ENCODE measurements at places on chromosomes 16 and 17.

DNA sequence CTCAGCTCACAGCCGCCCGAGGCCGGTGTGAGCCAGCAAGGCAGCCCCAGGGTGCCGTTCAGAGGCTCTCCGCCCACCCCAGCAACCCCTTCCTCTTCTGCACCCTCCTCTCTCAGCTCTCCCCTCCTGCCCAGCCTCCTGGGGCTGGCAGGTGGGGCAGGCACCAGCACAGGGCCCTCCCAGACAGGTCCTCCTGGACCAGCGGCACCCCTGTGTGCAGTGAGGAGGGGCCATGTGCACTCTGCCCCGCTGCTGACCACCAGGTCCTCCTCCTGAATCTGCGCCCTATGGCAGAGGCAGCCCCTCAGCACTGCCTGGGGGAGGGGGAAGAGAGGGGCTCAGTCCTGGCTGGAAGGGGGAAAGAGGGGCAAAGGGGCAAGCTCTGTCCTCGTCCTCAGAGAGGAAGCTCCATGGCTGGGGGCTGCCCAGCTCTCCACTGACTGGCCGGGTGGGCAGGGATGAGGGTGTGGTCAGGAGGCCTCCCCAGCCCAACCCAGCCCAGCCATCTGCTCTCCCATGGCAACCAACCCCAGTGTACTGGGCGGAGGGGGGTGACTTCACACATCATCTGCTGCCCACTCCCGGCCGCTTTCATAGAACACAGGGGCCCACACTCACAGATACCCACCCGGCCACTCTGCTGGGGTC, 5.4 kb upstream of the BCAR1 start:
- no peak for DNase-seq

- no peak for DNase-seq
These were observed 912 bp downstream of the COQ7 start for GRCh38 chr16:19068237-19068815.

DNA sequence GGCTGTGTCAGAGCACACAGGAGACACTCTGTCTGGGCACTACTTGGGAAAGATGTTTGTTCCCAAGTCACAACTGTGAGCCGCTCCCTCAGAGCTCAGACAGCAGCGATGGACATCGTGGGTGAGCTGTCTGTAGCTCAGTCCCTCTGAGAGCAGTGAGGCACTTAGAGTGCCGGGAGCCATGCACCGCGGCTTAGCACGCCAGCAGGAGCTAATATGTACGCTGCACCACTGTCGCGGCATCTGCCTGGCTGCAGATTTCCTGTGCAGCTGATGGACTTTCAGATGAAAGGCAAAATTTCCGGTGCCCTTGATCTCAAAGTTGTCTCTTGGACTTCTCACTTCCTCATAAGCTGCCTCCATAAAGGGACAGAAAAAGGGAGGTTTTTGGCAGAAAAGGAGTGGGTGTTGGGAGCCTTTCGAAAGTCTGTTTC, 92.8 kb upstream of the ZNF469 start:
- DNase-seq: no peak

- DNase-seq: no peak
These were observed 55.9 kb downstream of the TBC1D16 start for GRCh38 chr17:79979816-79980215.

DNA sequence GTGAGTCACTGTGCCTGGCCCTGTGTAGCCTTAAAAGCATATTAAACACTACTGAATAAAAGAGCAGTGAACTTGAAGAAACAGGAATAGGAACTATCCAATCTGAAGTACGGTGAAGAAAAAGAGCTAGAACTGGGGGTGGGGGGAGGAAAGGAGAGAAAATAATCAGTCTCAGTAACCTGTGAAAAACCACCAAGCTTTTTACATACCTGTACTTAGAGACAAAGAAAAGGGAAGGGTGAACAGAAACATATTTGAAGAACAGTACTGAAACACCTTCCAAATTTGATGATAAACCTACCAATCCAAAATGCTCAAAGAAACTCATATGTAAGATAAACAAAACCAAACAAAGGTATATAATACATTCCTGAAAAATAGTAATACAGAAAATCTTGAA, 77.5 kb downstream of the USP32 start:
- DNase-seq: no peak

- DNase-seq: no peak
These were observed 53.3 kb downstream of the RNF112 start for GRCh38 chr17:19464031-19465026.

DNA sequence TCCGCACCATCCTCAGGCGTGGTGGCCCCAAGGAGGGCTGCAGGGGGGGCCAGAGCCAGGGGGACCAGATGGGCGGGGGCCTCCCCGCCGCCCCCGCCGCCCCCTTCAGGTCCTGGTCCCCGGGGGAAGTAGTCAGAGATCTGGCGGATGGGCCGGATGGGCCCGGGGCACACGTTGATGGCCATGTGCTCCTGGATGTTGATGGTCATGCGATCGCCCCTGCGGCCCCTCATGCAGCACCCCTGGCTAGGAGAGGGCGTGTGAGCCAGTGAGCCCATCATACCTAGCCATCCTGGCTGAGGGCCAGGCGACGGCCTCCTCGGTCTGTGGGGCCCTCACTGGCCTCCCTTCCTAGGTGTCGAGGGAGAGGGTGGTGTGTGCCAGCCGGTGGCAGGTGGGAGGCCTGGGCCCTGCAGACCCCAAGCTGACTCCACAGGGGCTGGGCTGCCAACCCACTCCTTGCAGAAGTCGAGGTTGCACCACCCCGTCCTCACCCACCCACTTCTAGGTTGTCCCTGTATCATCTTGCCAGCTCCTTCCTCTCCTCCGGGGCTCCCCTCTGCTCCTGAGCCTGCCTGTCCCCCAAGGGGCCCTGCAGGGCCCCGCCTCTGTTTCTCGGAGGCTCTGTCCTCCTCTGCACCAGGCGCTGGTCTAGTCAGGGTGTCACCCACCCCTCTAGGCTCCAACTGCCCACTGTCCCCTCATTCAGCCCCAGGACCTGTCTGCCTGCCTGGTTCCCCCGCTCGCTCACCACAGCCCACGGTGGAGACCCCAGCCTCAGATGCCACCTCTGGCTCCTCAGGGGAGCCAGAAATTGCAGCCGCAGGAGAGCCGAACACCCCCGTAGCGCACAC, 610 bp downstream of the DOC2A start:
- DNase-seq: no peak

DNA sequence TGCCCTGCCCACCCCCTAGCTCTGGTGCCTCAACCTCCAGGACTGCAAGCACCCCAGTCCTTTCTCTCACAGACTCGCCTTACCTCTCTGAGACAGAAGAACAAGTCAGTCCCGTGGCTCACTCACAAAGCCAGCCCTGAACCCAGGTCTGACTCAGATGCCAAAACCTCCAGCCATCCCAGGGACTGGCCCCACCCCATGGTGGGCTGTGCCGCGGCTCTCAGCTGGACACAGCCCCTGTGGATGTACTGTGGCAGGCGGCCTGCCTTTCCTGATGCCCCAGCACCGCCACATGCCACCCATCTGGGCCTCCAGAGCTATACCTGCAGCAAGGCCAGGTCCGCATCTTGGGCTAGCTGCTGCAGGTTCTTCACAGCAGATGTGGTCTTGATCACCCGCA, 19.8 kb downstream of the MPG start:
- DNase-seq: no peak

GRCh38 chr17:19344311-19345066, 18.0 kb downstream of the B9D1 start:
- DNase-seq: no peak

DNA sequence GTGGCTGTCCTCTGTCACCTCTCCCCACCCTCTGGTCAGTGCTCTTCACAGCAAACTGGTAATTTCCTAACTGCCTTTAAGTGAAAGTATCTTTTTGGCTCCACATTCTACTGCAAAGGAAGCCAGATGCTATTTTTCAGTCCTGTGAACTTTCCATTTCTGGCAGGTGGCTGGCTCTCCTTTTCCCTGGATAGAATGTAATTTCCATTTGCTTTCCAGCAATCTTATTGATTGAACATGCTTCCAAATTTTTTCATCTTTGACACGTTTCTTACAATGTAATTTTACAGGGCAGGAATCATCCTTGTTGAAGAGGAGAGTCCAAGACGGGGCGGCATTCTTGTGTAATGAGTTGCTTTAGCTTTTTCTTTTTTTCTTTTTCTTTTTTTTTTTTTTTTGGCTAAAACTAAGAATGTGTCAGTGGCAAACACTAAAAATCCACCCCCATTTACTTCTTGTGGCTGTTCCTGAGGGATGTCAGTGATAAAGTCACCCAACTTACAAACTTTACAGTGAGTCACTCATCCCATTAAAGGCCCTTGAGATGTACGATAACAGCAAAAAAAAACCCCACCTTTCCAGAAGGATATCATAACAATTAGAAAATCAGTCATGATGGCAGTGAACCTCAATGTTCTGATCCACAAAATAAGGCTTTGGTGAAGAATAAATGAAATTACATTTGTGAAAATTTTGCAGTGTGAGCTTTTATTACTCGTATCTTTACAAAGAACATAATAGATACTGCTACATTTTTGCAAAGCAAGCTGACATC, 29.4 kb upstream of the PRKCA start:
- DNase-seq: no peak

- no peak for DNase-seq
These were observed 68.0 kb downstream of the CNTNAP4 start for GRCh38 chr16:76345163-76345661.

- DNase-seq: no peak
These were observed 168.5 kb downstream of the CYB561 start for GRCh38 chr17:63277629-63278028.

- no peak for DNase-seq
These were observed 17.4 kb upstream of the SUPT4H1 start for GRCh38 chr17:58369214-58370031.

- DNase-seq: no peak
These were observed 1.6 kb downstream of the APOBR start for GRCh38 chr16:28495795-28496749.

DNA sequence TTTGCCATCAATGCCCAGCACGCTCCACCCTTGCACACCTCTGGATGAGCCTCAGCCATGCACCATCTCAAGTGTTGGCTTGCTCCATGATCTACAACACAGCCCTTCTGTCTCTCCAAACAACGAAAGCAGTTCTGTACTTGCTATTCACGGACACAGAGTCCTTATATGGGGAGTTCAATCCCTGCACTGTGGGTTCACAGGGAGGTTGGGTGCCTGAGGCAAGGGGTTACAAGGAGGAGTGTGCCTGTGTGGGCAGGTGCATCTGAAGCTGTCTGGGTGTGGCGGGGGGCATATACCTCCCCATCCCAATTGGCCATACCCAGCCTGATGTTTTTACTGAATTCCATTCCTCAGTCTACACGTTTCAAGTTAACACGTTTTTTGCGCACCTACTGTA, 5.6 kb downstream of the RUNDC3A start:
- DNase-seq: no peak

DNA sequence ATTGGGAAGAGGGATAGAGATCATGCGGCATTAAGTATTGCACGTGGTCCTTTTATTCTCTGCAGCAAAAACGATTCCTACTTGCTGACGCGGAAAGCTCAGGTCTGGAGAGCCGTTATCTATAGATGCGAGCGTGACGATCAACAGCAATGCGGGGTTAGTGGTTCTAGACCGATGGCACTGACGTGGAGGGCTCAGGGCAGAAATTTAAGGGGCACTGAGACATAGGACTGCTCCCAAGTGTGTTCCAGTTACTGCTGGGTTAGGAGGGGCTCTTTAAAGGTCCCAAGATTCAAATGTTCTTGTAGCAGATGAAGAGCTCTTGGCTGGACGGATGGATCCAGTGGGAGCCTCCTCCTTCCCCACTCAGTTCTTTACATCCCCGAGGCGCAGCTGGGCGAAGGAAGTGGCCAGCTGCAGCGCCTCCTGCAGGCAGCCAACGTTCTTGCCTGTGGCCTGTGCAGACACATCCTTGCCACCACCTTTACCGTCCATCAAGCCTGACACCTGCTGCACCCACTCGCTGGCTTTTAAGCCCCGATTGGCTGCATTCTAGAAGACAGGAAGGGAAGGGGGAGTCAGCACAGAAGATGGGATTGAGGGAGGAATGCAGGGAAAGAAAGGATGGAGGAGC, 732 bp upstream of the EXOSC6 start:
- no peak for DNase-seq

DNA sequence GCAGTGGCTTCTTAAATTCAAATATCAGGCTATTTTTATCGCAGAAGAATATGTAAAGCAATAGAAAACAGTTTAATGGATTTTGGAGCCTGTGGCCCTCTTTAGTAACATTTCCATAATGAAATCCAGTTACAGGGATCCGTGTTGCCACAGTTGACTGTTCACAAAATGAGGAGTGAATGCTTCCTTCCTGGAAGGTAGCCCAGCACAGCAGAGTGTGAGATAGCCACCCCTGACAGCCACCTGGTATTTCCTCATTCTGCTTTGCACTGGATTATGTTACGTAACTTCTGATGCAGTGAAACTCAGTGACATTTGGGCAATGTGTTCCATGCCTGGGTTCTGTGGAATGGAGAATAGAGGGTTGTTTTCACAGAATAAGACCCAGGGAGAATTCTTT, 517.2 kb downstream of the RBFOX1 start:
- no peak for DNase-seq

DNA sequence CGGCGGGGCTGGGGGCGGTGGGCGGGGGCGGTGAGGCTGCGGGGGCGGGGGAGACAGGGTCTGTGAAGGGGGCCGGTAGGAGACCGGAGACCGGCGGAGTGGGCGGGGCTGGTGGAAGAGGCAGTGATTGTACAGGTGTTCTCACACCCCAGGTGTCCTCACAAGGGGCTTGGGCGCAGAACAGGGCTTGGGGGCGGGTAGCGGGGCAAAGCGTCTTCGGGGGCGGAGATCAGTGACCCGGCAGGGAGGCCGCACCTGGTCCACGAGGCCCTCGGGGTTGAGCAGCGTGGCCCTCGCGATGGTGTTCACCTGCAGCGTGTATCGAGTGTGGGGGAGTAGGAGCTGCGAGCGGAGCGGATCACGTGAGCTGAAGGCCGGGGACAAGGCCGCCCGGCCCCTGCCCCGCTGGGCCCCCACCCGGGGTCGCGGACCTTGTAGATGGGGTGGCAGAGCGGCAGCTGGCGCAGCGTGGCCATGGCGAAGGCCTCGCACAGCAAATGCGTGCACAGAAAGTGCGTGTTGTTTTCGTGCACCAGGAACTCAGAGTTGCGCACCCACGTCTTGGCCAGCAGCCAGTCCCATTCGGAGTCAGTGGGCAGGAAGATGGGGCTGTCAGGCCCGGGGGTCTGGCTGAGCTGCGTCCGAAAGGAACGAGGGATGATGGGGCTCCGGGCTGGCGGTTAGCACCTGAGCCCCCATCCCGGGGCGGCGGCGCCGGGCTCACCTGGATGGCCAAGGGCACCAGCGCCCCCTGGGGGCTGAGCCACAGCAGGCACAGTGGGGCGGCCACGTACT, 8.5 kb downstream of the ALOXE3 start:
- DNase-seq: peak; percentile 70

GRCh38 chr16:73796241-73796640, 500.4 kb upstream of the PSMD7 start:
- DNase-seq: no peak

DNA sequence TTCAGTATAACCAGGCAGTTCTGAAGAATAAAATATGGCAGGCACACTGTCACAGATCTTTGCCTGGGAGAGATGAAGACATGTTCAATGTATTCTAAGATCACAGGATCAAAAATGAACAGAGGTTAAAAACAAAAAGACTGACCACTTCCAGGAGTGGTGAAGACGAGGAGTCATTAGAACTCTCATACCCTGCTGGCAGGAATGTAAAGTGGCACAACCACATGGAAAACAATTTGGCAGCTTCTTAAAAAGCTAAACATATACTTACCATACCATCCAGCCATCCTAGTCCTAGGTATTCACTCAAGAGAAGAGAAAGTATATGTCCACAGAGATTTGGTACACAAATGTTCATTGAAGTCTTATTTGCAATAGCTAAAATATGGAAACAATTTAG, 406.3 kb downstream of the NPIPA8 start:
- DNase-seq: no peak

GRCh38 chr16:83356266-83356665, 451.5 kb upstream of the HSBP1 start:
- peak; percentile 12 for DNase-seq

- no peak for DNase-seq
These were observed 8.1 kb downstream of the SLC5A11 start for GRCh38 chr16:24853830-24854229.

All from CD4-positive, alpha-beta T cell treated with Interleukin-4 for 4 hours (primary cell).